Ureter (tissue), 1 donor: ENCODE measurements at places on chromosomes 6 and 20. TPM values are rescaled to one million over a fixed set of nuclear protein-coding genes. Genes with fewer than 3 reads are reported as not detected.

DNA sequence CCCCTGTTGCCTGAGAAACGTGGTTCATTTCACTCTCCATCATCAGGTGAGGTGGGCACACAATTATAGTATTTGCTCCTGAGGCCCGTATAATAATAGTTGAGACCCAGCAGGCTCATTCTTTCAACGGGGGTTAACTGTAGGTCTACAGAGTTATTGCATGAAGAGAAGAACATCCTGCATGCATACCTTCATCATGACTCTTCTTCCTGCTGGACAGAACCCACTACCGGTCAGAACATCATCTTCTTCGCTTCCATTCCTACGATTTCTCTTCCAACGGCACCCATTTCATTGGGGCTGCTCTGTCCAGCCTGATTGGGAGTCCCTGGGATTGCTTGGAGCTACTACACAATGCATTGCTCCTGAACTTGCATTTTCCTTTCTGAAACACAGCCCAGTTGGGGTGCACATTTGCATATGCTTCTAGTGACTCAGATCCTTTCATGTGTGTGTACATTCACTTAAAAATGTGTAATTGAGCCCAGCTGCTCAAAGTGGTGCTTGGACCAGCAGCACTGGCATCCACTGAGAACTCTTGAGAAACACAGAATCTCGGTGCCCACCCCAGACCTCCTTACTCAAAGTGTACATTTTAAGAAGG is 57.4 kb downstream of the SLC24A3 start:
- no peak for DNase-seq

The RFX6 gene
- total RNA-seq = not detected

GRCh38 chr6:112044856-112045255 is 9.0 kb upstream of the CCN6 start:
- DNase-seq = no peak

DNA sequence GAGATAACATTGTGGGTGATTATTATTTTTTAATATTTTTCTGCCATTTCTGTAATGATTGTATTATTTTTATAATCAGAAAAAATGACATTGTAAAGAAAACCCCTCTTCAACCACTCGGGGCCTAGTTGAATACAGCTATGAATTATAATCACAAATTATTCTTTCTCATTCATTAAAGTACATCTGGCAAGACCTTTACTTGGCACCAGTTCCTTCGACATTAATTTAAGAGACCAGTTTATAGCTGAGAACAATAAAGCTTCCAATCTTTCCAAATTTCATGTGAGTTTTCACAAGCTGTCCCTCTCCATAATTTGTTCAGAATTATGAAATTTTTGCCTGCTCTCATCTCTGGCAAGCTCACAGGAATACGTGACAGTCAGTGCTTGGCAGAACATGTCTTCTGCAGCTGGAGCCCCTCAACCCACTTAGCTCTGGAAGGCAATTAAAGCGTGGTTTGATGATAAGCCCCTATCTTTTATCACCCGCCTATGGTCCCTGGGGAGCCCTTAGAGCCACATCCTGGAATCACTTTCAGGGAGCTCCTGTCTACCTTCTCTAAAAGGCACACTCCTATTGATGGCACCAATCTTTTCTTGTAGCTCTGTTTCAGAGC is 237.2 kb upstream of the PRND start:
- no peak for DNase-seq

DNA sequence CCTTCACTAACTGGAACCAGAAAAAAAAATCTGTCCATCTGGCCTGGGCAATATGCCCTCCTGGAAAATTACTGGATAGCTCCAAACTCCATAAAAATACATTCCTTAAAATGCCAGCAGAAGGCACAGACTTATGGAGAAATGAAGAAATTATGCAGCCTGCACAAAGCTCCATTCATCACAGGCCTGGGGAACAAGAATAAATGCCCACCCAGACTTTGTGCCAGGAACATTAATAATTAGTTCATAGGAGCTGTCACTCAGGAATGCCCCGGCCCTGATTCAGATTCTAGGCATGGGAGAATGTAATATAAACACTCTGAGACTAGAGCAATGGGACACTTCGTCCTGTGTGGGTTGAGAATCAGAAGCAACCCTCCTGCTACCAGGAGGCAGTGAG is 199.3 kb downstream of the OTOR start:
- no peak for DNase-seq

The HLA-DQB1 gene
- total RNA-seq = 6.3 TPM

DNA sequence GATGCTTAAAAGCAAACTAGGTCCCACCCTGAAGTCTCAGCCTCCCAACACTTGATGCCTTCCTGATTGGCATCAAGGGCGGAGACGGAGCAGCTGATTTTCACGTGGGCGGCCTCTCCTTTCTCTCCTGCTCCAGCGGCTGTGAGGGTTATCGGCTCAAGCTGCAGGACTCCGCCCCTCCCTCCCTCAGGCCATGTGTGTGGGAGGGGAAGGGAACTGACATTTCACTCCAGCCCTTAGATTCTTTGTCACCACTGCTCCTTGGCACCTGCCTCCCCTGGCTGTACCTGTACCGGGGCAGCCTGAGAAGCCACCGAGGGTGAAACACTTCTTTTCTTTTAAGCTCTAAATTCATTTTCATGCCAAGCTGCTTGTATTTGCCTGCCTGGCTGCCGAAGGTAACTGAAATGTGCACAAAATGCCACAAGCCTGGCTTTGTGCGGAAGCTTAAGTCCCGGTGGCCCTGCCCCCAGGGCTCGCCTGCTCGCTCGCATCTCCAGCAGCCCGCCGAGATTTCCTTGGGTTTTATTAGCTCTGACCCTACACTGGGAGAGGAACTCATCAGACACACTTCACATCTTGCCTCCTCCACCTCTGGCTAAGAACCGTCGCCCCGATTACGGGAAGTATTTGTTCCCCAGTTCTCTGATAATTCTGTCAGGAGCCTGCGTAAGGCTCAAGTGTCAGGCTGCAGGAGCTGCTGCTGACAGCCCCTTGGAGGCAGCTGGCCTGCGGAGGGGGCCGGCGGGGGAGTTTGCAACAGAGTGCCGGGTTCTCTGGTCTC is 9.6 kb upstream of the CPNE5 start:
- peak; percentile 77 for DNase-seq

The LY6G6C gene
- total RNA-seq = not detected

DNA sequence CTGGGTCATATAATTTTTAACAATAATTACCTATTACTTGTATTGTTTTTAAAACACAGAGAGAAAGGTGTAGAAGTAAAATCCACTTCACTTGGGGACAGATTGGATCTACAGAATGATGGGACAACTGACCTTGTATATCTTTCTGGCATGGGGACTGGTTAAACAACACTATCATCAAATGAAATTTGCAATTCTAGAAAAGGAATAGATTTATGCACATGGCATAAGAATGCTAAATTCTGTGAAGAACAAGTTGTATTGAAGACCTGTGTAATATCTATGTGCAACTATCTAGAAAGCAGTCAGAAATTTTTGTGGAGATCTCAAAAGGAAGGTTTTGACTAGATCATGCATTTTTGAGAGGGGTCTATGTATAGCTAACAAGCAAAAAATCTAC is 106.3 kb upstream of the BMP5 start:
- no peak for DNase-seq

The DYNLT2 gene
- 3.8 TPM for total RNA-seq

- no peak for DNase-seq
These were observed 26.8 kb downstream of the SNX5 start for GRCh38 chr20:17941826-17942196.

DNA sequence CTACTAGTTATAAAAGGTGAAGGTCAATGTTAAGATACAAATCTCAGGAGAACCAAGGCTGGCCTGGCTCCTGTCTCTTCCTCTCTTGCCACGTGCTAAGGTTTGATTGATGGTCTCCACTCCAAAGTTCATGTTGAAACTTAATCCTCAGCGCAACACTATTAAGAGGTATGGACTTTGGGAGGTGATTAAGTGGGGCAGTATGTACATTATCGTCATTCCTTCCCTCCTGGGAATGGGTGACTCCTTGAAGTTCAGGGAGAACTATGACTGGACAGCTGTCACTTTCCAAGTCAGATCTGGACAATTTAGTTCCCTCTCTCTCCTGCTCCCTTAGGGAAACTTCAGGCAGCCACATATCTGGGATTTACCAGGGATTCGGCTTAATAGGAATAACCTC is 50.5 kb downstream of the KCNK5 start:
- DNase-seq = no peak

The GSTA3 gene
- not detected for total RNA-seq

DNA sequence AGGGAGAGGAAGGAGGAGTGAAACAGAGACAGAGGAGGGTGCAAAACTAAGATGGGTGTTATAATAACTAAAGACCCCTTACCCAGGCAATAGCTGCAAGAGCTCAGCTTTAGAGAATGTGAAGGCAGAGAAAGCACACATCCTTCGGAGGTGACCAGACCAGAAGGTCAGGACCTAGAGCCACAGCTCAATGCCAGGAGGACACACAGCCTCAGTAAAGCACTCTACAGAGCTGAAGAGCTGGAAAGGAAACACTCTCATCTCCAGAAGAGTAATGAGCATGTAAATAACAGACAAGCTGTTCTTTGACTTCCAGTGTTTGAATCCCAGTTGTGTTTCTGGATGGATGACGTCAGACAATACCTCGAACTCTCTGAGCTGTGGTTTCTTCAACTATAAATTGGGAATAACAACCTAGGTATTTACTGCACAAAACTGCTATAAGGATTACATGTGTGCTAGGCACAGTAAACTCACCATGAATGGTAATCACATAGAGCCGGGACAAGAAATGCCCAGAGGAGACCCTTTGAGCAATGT is 63.2 kb downstream of the MAP3K5 start:
- DNase-seq = no peak

DNA sequence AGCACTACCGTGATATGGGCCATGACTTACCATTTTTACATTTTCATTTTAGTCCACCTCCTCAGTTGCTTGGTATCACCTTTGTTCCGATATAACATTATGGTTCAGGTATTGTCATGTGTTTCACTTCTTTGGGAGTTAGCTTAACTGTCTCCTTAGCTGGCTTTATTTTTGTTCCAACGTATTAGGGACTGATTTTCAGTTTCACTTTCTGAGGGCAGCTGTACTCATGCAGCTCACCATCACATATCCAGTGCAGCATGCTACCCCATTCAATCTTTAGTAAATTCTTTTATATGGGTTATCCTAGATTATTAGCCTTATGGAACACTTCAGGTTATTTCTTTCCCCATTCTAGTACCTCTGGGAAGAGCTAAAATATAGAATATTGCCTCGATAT is 362.2 kb upstream of the IRAK1BP1 start:
- no peak for DNase-seq

DNA sequence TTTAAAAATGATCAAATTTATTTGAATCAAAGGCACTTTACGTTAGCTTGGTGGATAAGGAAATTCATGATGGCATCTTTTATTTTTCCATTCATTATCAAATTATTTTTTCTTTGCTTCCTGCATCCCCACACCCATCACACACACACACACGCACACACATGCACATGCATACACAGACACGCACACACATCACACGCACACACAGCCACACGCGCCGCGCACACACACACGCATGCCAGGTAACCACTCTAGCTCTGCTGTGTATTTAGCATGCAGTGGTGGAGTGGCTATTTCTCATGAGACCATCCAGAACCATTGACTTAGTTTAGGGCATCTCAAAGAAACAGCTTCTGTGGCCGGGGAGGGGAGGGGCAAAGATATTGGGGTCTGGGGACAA is 47.0 kb downstream of the GNAS start:
- DNase-seq = no peak

- DNase-seq = peak; percentile 67
These were observed 82.7 kb upstream of the TOP1 start for GRCh38 chr20:40945754-40946450.

GRCh38 chr20:7348253-7348652 is 580.8 kb downstream of the BMP2 start:
- DNase-seq = no peak

The SEL1L2 gene
- total RNA-seq = 0.52 TPM

The PTK7 gene
- 52.0 TPM for total RNA-seq

GRCh38 chr6:83808926-83809325 is 44.2 kb upstream of the RIPPLY2 start:
- no peak for DNase-seq

DNA sequence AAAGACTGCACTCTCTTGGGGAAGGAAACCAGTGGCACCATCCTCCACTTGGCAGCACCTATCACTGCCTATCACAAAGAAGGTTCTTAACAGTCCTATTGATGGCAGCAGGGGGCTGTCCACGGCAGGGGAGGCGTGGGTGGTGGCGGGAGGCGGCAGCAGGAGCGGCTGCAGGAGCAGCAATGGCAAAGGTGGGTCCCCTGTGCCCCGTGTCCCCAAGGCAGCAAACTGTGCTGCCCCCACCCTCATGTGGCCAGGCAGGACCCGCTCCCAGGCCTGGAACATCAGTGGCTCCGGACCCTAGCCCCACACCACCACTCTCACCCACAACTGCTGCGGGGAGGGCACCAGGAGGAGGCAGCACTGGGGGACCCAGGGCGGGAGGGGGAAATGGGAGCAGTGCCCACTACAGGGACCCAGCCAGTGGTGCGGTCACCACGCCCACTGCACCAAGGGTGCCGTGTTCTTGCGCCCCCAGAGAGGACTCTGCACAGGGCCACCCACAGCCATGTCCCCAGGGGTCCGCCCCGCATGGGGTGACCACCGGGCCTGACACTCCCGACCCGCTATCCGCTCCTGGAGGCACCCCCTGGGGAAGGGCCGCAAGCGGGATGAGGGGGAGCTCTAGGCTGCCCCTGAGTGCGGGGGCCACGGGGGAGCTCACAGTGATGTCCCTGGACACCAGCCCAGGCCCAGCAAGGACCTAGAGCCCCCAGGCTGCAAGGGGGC is 54.6 kb downstream of the GMDS start:
- no peak for DNase-seq

DNA sequence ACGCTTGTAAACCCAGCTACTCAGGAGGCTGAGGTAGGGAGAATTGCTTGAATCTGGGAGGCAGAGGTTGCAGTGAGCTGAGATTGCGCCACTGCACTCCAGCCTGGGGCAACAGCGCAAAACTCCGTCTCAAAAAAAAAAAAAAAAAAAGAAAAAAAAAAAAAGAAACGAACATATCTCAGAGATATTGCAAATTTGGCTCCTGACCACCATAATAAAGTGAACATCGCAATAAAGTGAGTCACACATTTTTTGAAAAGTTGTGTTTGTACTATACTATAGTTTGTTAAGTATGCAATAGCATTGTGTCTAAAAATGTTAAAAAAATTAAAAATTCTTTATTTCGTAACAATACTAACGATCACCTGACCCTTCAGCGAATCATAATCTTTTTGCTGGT is 13.3 kb downstream of the RSPH9 start:
- no peak for DNase-seq
